ENCODE measurements at places on chromosomes 7 and 10.

- DNase-seq = no peak
Observed at GRCh38 chr7:36300696-36301350, 88.8 kb upstream of the ANLN start.

DNA sequence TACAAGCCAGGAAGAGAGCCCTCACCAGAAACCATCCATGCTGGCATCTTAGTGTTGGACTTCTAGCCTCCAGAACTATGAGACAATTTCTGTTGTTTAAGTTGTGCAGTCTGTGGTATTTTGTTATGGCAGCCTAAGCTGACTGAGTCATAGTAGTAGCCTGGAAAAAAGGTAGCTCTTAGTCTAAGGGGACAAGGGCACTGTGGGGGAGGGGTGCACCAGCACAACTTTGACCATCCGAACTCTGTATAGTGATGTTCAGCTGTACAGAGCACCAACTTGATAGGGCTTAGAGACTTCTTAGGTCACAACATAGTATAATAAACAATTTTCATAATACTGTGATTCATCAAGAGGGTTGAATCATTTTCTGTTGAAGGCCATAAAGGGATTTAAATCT, 14.3 kb downstream of the EIF4EBP2 start:
- DNase-seq = no peak

GRCh38 chr7:154474903-154475520, 422.8 kb downstream of the DPP6 start:
- no peak for DNase-seq

- no peak for DNase-seq
Observed at GRCh38 chr10:14173391-14173705, 157.4 kb downstream of the FRMD4A start.

DNA sequence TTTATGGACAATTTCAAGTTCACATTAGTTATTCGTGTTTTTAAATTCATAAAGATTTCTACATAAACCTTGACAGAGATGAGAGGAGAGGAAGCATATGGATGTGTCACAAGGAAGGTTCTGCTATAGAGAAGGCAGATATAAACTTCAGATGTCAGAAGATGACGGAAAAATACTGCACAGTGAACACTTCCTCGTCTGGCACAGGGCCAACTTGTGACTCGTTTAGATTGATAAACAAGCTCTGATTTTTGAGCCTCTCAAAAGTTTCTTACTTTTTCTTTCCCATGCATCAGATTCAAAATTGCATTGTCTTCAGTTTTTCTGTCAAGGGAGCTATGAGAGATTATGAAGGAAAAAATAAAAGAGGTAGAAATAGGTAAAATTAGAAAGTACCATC, 156.4 kb upstream of the MINDY3 start:
- no peak for DNase-seq

DNA sequence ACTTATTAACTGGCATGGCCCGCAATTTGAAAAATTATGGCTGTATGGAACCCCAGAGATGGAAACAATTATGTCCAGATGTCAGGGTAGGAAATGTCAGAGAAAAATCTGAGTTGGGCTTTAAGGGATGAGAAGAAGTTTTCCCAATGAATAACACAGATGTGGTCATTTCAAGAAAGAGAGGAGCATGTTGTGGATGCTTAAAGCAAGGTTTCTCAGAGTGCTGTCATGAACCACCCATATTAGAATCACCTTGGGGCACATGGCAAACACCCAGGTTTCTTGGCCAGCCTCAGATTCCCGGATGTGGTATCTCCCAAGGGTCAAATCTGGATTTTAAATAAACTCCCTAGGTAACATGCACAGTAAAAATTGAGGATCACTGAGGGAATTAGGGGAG, 43.6 kb downstream of the LAMB4 start:
- no peak for DNase-seq

GRCh38 chr10:67669978-67670377, 26.0 kb downstream of the CTNNA3 start:
- DNase-seq = no peak

DNA sequence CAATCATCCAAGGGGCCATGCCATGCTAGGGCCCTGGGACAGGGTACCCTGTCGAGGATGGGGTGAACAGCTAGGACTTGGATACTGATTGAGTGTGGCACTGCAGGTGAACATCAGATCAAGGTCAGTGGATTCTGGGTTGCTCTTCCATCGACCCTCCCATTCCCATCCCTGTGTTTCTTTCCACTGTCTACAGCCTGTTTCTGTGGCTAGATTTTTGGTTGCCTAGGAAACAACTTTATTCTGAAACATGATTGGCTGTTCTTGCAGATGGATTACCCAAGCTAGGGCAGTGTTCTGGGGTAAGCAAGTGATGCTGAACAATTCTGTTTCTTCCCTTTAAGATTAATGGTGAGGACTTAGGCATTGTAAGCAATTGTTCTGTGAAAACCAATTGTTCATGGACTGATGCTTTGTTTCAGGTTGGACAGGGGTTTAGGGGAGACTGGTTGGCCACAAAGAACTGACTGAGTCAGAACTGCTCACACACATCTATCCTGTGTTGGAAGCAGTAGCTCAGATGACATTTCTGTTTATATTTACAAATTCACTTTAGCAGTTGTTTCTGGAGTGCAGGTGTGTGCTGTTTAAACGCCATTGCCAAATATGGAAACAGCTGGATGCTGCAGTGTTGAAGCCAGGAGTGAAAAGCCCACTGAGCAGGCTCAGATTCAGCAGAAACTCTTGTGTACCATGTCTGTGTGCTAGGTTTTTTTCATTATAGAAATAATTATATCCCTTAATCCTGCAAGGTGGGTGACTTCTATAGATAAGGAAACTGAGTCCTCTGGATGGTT, 102.3 kb upstream of the BTBD16 start:
- DNase-seq = no peak

- peak; percentile 70 for DNase-seq
Observed at GRCh38 chr10:47146572-47146971, 153.4 kb upstream of the GDF10 start.

DNA sequence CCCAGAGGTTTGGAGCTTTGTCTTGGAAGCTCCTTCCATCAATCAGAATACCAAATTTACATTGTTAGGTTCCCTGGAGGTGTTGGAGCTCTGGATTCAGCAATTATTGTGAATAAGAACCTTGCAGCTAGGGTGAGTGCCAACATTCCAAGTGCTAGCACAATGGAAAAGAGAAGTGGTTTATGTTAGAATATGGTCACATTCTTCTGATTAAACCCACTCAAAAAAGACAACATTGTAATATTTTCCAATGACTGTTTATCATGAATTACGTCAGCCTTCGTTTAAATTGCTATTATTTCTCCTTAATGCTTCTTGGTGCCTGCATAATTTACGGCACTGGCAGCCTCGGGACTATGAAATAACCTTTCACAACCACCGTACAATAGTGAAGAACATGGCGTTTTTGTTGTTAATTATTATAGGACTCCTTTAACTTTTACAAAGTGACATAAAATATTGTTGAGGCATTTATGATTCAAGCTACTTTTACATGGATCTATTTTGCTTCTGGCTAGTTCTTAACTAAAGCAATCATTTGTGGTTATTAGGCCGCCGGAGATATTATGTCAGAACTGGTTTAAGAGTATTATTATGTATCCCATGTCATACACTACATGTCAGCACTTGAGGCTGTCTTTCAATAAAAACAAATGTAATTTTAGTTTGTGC, 117.7 kb downstream of the ARID5B start:
- peak; percentile 64 for DNase-seq

- DNase-seq = no peak
Observed at GRCh38 chr10:74104996-74105395, 45.6 kb downstream of the AP3M1 start.

DNA sequence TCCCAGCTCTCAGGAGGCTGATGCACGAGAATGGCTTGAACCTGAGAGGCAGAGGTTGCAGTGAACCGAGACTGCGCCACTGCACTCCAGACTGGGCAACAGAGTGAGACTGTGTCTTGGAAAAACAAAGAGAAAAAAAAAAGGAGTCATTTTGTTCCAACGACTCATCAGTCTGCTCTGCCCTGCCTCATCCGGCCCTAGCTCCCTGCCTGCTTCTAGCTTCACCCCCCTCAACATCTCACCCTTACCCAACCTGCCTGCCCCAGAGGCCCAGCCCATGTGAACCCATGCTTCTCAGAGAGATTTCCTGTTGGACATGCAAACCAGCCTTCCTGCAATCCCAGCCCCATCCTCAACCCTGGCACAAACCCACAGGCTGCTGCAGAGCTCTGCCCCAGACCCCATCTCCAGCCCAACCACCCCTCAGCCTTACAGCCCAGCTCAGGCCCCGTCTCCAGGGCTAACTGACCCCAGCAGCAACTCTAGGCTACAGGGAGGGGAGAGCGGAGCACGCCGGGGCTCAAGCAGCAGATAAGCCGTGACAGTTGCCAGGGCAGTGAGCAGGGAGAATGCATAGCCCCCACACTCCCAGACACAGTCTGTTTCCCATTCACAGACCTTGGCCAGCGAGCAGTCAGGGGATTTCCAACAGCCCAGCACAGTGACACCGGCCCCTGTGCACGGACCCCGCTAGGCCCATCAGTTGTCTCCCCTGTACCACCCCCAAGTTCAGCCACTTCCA, 86.0 kb upstream of the KCTD7 start:
- DNase-seq = no peak

GRCh38 chr7:136399385-136399784, 422.2 kb upstream of the MTPN start:
- DNase-seq = no peak

DNA sequence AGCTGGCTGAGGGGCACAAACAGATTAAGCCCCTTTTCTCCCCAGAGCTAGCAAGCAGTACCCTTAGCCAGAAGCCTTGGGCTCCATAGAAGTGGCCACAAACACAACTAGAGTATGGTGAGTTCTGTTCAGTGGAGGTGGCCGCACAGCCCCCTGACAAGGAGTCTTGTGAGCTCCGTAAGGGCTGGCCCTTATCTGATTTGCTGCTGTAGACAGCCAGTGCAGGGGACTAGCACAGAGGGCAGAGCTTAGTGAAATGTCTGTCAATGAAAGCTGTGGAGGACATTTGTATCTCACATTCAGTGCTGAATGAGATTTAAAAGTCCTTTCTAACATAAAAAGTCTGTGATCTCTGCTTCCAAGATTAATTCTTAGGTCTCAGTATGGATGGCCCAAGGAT, 137.3 kb downstream of the AUTS2 start:
- DNase-seq = no peak
